ENCODE measurements at places on chromosomes 1 and 21.

GRCh38 chr1:228471762-228472398 lies 15.3 kb upstream of the RNF187 start:
- peak; percentile 43 for DNase-seq

DNA sequence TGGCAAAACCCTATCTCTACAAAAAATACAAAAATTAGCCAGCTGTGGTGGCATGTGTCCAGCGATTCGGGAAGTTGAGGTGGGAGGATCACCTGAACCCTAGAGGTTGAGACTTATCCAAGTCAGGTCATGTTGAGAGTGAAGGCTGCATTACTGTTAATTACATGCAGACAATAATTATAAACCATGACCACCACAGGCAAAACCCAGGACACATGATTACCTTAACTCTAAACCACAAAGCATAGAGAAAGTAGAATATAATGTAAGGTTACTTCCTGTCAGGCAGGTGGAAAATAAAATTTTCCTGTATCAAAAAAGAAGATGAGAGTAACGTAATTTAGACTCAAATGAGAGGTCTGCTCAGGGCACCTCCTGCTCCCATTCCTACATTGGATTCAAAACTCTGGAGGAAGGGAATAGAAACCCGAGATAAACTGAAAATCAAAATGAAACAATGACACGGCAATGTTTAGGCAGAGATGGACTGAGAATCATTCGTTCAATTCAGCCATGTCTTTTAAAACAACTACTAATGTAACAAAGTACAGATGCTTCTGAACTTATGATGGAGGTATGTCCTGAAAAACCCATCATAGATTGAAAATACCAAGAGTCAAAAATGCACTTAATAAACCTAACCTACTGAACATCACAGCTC lies 33.6 kb downstream of the RGS8 start:
- no peak for DNase-seq

GRCh38 chr1:115647919-115648650 lies 6.3 kb downstream of the VANGL1 start:
- no peak for DNase-seq

DNA sequence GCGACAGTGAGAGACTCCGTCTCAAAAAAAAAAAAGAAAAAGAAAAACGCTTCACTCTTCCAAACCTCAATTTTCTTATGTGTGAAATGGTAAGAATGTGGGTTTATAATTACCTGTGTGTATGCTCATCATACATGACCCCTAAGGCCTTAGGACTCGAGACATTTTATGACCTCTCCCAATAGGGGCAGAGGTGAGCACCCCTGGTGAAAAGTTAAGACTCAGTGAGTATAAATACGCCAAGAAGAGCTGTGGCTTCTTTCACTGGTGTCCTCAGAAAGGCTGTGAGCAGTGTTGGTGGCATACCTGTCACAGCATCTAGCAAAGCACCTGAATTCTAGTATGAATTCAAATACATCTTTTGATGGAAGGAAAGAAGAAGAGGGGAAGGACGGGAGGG lies 7.8 kb upstream of the FCMR start:
- no peak for DNase-seq

DNA sequence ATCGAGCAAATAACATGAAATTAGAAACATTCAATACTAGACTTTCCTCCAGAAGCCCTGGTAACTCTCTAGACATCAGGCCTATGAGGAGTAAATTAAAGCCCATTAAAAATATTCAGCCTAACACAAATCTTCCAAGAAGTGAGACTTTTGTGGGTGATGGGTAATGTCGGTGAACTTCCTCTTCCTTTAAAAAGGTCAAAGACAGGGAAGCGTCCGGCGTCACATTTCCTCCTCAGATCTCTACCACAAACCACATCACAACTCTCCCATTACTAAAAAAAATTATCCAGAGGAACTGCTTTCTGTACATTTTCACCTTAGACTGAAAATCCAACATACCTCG lies 1.4 kb downstream of the EIF4G3 start:
- peak; percentile 20 for DNase-seq

DNA sequence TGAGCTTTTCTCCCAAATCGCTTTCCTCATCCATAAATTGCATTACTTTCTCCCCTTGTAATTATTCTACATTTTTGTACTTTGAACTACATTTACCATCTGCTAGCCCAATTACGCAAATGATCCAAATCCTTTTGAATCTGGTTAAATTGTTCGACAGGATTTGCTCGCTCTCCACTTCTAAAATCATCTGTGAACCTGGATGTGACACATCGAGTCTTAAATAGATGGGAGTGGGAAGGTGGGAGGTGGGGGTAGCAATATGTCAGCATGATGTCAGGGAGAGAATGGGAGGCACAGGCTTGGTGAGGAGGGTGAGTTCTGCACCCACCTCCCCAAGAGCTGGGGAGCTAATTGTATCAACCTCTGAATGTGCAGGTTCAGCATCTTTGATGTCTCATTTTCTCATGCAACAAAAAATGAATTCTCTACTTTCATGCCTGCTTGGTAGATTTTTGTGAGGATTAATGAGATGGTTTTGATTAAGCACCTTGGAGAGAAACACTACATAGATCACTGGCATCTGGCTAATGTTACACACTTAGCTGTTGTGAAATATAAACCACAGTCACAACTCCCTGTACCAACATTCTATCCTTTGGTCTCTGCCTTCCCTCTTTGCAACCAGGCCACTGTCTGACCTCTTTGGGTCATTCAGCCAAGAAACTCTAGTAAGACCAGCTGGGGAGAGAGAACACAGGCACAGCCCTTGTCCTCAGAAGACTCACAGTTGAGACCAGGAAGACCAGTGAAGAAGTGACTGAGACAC lies 165.1 kb downstream of the DAB1 start:
- DNase-seq: no peak

- DNase-seq: no peak
Observed at GRCh38 chr1:80392529-80392928, 1386.0 kb upstream of the ADGRL4 start.

DNA sequence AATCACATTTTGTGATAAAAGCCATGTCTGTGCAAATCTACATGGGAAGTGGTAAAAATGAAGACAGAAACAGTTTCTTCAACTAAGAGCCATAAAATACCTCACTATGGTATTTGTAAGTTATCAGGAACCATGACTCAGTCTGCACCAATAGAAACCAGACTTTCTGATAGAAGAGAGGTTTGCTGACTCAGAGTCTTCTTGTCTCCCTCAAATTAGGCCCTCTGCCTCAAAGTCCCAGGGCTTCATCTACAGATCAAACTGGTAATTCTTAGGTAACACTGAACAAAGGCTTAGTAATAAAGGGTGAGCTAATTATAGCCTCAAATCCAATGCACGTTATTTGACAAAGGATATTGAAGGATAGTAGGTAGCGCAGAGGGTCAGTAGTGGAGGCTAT lies 30.9 kb upstream of the SSX2IP start:
- no peak for DNase-seq

DNA sequence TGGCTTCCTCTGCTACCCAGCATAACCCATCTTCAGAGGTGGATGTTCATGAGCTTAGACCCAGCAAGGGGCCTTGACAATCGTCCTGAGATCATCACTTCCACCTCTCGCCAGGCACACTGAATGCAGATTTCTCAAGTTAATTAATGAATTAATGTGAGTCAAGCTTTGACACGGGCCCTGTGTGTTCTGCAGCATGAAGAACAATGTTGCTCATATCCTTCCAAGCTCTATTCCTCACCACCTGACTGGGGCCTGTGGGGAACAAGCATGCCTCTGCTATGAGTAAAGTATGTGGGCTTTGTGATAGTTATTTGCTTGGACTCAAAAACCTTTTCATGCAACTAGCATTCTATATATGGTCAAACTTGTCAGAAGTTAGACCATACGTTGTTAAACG lies 122.0 kb downstream of the SEC16B start:
- no peak for DNase-seq

GRCh38 chr1:213723187-213723586 lies 264.6 kb upstream of the PROX1 start:
- no peak for DNase-seq

GRCh38 chr1:209030454-209031167 lies 552.9 kb upstream of the CAMK1G start:
- no peak for DNase-seq

DNA sequence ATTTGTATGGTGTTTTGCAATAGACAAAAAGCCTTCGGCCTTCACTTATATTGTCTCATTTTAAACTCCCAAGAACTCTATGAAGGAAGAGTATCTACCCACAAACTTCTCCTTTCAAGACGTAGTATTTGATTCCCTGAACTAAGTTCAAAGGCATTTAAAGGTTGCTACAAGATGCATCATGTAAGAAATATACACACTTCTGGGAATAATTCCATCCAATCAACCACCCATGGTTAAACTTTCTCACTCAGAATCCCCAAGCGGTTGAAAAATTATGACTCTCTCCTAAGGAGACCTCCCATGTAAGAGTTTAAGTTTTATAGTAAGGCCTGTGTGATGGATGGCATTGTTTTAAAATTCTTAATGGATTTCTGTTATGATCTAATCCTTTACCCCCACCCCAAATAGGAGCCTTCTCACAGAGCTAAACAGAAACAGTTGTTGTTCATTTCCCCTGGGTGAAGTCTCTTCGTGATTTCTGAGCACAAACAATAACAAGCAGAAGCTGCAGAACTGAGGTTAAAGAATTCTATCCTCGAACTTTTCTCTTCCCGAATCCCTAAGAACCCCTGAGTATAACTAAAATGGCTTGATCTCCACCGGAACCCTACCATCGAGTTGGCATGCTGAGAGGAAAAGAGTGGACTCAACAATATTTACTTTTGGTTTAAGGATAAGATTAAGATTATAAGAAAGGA lies 185.0 kb downstream of the TGFBR3 start:
- DNase-seq: no peak

DNA sequence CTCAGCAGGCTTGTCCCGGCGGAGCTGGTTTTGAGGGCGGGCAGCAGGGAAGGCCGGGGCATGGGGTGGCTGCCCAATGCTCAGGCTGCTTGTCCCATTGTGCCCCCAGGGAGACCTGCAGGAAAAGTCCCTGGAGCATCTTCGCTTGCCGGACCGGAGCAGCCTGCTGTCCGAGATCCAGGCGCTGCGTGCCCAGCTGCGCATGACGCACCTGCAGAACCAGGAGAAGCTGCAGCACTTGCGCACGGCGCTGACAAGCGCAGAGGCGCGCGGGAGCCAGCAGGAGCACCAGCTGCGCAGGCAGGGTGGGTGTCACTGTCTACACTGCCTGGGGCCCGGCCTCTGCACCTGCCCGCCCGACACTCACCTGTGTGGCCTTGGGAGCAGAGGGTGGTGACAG lies 30.4 kb upstream of the DIP2A start:
- DNase-seq: no peak

DNA sequence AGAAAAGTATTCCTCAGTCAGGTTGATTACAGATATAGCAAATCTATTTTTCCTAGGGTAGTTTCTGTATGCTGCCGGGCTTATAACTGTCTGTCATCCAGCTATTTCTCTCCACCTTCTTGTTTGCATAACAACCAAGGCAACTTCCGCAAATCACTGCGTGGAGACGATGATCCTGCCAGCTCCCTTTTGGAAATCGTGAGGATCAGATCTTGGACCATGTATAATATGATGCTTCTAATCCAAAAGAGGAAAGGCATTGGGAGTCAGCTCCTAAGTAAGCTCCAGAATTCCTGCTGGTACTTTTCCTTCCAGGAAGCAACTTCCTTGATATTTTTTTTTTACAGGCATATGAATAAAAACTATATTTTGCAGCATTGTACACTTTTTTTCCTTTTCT lies 445 bp upstream of the RGS4 start:
- no peak for DNase-seq

GRCh38 chr1:184329245-184329953 lies 57.4 kb upstream of the C1orf21 start:
- no peak for DNase-seq

DNA sequence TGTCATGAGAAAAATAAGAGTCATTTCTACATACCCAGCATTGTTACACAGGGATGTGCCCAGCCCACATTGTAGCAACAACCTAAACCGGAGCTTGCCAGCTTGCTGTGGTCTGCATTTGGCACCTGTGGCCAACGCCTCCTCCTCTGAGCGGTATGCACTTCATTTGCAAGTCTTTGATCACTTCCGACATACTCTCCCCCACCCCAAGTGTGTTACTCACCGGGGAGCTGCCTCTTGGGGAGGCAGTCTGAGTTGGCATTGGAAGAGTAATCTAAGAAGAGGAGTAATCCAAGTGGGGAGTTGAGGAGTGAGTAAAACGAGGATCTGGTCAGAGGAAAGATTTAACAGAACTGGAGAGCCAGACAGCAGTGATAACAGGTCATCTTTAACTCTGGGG lies 3.8 kb downstream of the BCL9 start:
- peak; percentile 91 for DNase-seq

- DNase-seq: no peak
Observed at GRCh38 chr1:12112711-12113161, 49.6 kb downstream of the TNFRSF8 start.

- DNase-seq: no peak
Observed at GRCh38 chr1:163863731-163864130, 542.0 kb downstream of the NUF2 start.

DNA sequence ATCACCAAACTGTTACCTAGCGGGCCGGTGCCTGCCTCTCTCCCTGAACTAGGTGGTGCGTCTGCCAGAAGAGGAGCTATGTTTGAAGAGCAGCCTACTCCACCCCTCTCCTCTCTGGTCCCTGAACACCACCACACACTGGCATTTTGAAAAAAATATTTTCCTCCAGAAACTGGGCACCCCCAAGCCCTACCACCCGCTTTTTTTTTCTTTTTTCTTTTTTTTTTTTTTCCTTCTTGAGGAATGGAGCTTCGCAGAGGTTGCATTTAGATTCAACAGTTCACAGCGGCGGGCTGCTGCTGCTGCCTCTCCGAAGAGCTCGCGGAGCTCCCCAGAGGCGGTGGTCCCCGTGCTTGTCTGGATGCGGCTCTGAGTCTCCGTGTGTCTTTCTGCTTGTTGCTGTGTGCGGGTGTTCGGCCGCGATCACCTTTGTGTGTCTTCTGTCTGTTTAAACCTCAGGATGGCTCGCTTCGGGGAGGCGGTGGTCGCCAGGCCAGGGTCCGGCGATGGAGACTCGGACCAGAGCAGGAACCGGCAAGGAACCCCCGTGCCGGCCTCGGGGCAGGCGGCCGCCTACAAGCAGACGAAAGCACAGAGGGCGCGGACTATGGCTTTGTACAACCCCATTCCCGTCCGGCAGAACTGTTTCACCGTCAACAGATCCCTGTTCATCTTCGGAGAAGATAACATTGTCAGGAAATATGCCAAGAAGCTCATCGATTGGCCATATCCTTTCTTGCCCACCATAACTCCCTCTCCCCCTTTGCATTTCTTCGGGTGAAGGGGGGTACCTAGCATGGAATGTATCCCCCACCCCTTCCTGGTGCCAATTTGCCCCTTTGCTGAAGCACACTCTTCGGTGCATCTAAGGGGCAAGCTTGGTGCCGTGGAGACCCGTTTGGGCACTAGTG lies at the start of gene CACNA1E:
TSS of gene CACNA1E (plus strand) at position 233 of the 911 bp plus-strand sequence. CDS start at position 461, 228 bp downstream.
- DNase-seq: no peak

All from activated CD4-positive, alpha-beta T cell treated with anti-CD3 and anti-CD28 coated beads, Interleukin-2, amount 10 ng/mL, durations not matched to agents 7 days and 5 days (primary cell).